ENCODE measurements at places on chromosomes 4 and X.

DNA sequence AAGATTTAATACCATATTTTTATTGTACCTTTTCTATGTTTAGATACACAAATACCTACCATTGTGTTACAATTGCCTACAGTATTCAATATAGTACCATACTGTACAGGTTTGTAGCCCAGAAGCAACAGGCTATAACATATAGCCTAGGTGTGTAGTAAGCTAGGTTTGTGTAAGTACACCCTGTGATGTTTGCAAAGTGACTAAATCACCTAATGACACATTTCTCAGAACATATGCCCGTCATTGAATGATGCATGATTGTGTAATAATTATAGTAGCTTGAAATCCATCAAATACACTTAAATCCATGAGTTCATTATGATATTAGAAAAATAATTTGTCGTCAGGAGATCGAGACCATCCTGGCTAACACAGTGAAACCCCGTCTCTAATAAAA, 30.8 kb downstream of the GAB3 start:
- DNase-seq = no peak

- DNase-seq = no peak
Observed at GRCh38 chr4:68359508-68359907, 9.6 kb upstream of the YTHDC1 start.

- no peak for DNase-seq
Observed at GRCh38 chr4:55017406-55017805, 108.0 kb downstream of the KDR start.

DNA sequence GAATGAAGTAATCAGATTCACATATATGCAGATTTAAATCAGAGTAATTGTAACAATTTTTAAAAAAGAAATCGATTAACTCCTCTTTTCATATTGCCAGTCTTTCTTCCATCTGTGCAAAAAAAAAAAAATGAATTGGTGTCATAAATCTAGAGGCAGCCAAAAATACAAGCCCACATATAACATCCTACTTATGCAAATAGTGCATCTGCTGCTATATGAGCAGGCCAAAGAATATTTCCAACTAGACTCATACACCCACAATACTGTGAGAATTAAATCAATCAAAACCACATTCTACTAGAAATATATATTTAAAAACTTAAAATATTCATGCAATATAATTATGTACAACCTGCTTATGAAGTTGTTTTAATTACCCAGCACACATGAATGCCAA, 298.1 kb upstream of the TRAM1L1 start:
- DNase-seq = no peak

DNA sequence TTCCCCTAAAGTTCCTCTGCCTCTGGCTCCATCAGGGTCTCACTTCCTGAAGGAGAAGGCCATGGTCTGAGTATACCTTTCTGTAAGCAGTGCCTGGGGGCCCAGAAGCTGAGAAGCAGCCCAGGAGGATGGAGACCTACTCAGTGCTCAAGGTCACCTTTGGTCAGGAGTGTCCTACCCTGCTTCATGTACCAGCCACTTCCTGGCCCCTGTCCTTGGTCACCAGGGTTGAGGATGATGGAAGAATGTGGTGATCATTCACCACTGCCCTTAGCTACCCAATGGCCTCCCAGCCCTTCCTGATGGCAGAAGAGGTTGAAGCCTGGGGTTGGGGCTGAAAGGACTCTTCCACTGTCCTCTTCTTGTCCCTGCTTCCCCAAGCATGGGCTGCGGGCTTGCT, 9.0 kb upstream of the MFAP3L start:
- DNase-seq = no peak

GRCh38 chr4:8192748-8193738, 6.0 kb upstream of the SH3TC1 start:
- no peak for DNase-seq

GRCh38 chr4:80875642-80876041, 154.9 kb upstream of the BMP3 start:
- DNase-seq = no peak

DNA sequence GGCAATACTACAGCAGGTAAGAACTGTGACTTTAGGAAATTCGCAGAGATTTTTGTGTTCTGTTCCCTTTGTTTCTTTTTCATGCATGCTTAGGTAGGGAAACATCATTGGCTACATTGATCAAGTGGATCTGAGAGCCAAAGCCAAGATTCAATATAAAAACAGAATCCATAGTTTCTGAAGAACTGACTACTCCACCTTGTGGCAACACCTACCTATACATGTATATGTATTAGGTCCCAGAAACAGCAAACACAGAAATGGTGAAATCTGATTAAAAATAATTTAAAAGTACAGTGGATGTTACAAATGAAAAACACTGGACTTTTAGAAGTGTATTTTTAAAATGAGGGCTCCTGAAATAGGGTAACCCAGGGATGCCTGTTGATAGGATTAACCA, 322.6 kb upstream of the MAOA start:
- DNase-seq = no peak

DNA sequence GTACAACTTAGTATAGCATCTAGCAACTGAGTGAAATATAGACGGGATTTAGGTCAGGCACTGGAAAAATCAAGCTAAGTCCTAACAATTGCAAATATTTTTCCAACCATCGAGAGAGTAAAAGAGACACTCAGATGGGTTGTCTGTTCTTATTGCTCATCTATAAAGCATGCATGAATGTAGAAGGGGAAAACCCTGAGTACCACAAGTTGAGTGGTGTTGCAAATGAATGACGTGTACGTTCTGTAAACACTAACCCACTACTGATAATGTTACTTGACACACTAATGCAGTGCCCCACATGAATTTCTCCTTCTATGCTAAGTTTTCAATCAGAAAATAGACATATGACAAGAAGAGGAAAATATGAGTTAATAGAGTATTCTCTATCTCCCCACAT, 211.2 kb downstream of the COX18 start:
- DNase-seq = no peak

- no peak for DNase-seq
Observed at GRCh38 chr4:173056271-173056670, 112.3 kb upstream of the GALNT7 start.

- DNase-seq = no peak
Observed at GRCh38 chr4:176013476-176014247, 52.0 kb upstream of the WDR17 start.

- no peak for DNase-seq
Observed at GRCh38 chr4:2406920-2407319, 11.5 kb downstream of the ZFYVE28 start.

- peak; percentile 63 for DNase-seq
Observed at GRCh38 chr4:3767570-3768288, 1.5 kb downstream of the ADRA2C start.

GRCh38 chr4:52317981-52318380, 266.9 kb downstream of the SPATA18 start:
- no peak for DNase-seq

DNA sequence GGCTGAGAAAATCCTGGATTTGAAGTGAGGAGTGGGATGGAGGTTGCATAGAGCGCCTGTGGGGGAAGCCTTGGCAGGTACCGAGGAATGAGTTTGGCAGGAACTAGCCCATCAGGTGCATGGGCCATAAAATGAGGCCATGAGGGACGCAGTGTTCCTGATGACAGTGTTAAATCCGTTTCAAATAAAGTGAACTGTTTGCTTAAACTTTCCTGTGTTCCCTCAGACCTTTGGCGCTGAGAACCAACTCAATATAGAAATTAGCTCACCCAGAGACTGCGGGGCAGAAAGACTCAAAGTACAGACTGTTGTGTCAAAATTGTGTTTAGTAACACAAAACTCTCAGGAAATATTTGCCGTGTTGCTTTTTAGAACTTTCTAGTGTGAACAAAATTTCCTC, 250.0 kb upstream of the NR3C2 start:
- no peak for DNase-seq
